ENCODE measurements at places on chromosomes 11 and 22. TPM values are rescaled to one million over a fixed set of nuclear protein-coding genes. Genes with fewer than 3 reads are reported as not detected.

GRCh38 chr11:5151713-5152153, 2.8 kb downstream of the OR52A1 start:
- H3K4me1 ChIP-seq: no peaks in the 10 kb centered on the region
- no peaks in the 10 kb centered on the region for H3K27me3 ChIP-seq
- H3K27ac ChIP-seq: no peak overlapping the region
- DNase-seq: no peak

- H3K27me3 ChIP-seq: peaks cover 9% of the 10 kb centered on the region
- no peak overlapping the region for H3K27ac ChIP-seq
- no peak for DNase-seq
- H3K4me3 ChIP-seq: no peak overlapping the region
- H3K4me1 ChIP-seq: no peaks in the 10 kb centered on the region
- no peaks in the 10 kb centered on the region for H3K36me3 ChIP-seq
Measured at GRCh38 chr22:36629320-36629719, 74.2 kb downstream of the CACNG2 start.

The MRGPRX4 gene
- polyA plus RNA-seq: not detected

GRCh38 chr11:35207471-35208403, 68.8 kb downstream of the CD44 start:
- H3K27ac ChIP-seq: no peak overlapping the region
- H3K36me3 ChIP-seq: peaks cover 49% of the 10 kb centered on the region
- no peak overlapping the region for H3K4me3 ChIP-seq
- no peaks in the 10 kb centered on the region for H3K27me3 ChIP-seq

GRCh38 chr11:45459491-45459890, 173.3 kb upstream of the SYT13 start:
- no peak overlapping the region for H3K27ac ChIP-seq
- DNase-seq: no peak
- H3K4me1 ChIP-seq: no peaks in the 10 kb centered on the region
- no peaks in the 10 kb centered on the region for H3K27me3 ChIP-seq
- no peak overlapping the region for H3K4me3 ChIP-seq
